Breast epithelium (tissue), 4 donors: ENCODE measurements at places on chromosomes 6 and 20. TPM values are rescaled to one million over a fixed set of nuclear protein-coding genes. Genes with fewer than 3 reads are reported as not detected.

The HRH3 gene
- not detected for total RNA-seq

The PTCHD4 gene
- 2.9 TPM for total RNA-seq

The TUBE1 gene
- total RNA-seq, result 72.4 TPM

The SOX18 gene
- 8.8 TPM for total RNA-seq

DNA sequence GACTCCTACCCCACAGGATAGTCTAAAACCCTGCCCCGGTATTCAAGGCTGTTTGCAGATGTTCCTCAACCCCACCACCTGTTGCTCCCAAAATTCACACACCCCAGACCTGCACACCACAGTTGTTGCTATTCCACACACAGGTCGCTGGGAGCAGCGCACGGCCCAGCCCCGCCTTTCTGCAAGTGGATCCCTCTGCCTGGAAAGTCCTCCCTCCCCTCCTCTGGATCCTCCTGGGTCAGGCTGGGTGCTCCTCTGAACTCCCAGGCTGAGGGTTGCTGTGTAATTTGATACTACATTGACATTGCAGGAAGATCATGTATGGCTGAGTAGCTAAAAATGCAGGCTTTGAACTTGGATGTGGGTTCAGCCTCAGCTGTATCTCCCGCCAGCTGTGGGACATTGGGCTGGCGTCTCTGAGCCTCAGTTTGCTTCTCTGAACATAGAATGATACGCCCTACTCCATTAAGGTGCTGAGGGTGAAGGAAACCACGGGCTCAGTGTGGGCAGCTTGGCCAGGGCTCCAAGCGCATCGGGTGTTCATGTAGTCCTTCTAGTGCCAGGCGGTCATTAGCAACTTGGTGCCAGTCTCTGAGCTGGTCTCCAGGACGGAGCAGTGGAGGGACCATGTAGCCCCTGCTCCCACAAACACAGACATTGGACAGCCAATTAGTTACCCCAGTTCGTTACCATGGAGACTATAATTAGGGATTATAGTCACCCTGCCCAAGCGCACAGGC, 13.9 kb upstream of the CCN5 start:
- no peak for DNase-seq
- no peak overlapping the region for H3K4me3 ChIP-seq
- H3K4me1 ChIP-seq, result peaks cover 11% of the 10 kb centered on the region
- no peaks in the 10 kb centered on the region for H3K36me3 ChIP-seq
- H3K27ac ChIP-seq, result peak overlapping the region; percentile 25
- H3K27me3 ChIP-seq, result no peaks in the 10 kb centered on the region

DNA sequence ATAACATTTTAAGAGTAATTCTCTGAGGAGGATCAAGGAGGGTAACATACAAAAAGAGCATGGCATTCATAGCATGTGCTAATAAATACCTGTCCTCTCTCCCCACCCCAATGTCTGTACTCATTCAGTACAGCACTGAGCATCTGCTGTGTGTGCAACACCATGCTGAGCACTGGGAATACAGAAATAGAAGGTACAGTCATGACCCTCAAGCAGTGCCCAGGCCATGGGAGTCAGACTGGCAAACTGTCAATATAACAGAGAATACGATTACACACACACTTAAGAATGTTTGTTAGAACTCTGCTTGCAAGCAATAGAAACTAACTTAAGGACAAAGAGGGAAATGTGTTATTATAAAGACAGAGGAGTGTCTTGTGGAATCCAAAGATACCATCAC, 24.7 kb upstream of the ZFAND3 start:
- H3K4me3 ChIP-seq, result no peak overlapping the region
- H3K36me3 ChIP-seq, result no peaks in the 10 kb centered on the region
- H3K27me3 ChIP-seq, result no peaks in the 10 kb centered on the region
- H3K4me1 ChIP-seq, result no peaks in the 10 kb centered on the region

DNA sequence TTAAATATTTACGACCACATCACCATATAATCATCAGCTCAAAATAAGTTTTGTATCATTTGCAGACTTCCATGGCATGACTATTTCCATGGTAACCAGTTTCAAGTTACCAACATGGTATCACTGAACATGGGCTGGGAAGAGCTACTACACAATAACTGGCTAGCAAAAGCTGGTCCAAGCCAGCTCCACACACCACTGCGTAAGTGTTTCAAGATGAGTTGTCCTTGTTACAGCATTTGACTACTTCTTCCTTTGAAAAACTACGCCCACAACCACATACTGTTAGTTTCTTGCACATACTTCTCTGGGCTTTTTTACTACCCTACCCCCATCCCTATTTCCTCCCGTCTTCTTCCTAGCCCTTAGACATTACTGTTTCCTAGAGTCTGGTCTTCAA, 8.5 kb downstream of the CD164 start:
- DNase-seq, result no peak
- H3K4me1 ChIP-seq, result no peaks in the 10 kb centered on the region
- no peak overlapping the region for H3K4me3 ChIP-seq
- no peaks in the 10 kb centered on the region for H3K27me3 ChIP-seq
- no peaks in the 10 kb centered on the region for H3K36me3 ChIP-seq

DNA sequence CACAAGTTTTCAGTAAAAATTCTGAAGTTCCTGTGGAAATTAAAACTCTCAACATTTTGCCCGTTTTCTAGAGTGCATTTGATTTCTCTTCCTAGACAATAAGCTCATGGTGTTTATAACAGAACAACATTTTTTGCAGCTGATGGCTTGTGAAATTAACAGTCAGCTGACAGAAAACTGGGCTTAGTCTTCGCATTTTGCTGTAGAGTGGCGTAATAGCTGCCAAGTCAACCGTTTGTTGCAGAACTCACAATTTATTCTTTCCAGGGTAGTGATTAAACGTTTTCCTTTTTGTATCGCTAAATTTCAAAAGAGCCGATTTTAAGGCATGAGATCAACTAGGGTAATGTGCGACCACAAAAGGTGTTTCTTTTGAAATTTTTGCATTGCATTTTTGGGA, 1.4 kb downstream of the SPO11 start:
- no peak for DNase-seq
- peaks cover 5% of the 10 kb centered on the region for H3K27me3 ChIP-seq
- H3K27ac ChIP-seq, result no peak overlapping the region

- no peak for DNase-seq
- H3K27ac ChIP-seq, result no peak overlapping the region
- no peaks in the 10 kb centered on the region for H3K4me1 ChIP-seq
These were observed 76.1 kb upstream of the TFAP2D start for GRCh38 chr6:50637267-50637666.

GRCh38 chr20:14566505-14566904, 229.1 kb upstream of the FLRT3 start:
- H3K36me3 ChIP-seq, result no peaks in the 10 kb centered on the region
- H3K27me3 ChIP-seq, result no peaks in the 10 kb centered on the region
- no peak for DNase-seq
- H3K4me1 ChIP-seq, result no peaks in the 10 kb centered on the region
- no peak overlapping the region for H3K27ac ChIP-seq

- H3K36me3 ChIP-seq, result no peaks in the 10 kb centered on the region
- no peaks in the 10 kb centered on the region for H3K27me3 ChIP-seq
- no peaks in the 10 kb centered on the region for H3K4me1 ChIP-seq
- DNase-seq, result no peak
- no peak overlapping the region for H3K27ac ChIP-seq
- H3K4me3 ChIP-seq, result no peak overlapping the region
These were observed 309.2 kb upstream of the SPTLC3 start for GRCh38 chr20:12699374-12700228.

DNA sequence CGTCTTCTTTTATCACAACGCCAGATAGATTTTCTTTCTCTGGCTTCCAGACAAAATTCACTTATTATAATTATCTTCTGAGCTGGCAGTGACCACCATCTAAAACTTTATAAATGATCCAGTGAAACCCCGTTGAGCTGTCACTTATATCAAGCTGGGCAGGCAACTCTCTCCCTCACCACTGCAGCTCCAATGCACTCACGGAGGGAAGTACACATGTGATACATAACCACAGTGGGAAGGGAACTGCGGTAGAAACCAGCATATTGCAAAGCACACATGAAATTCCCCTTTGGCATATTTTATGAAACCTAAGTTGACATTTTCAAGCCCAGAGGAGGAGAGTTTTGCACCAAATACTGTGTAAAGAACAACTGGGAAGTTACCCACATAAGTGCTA, 536.9 kb downstream of the HACE1 start:
- DNase-seq, result no peak
- H3K36me3 ChIP-seq, result no peaks in the 10 kb centered on the region
- no peaks in the 10 kb centered on the region for H3K4me1 ChIP-seq
- H3K27ac ChIP-seq, result no peak overlapping the region
